ENCODE measurements at places on chromosomes 3 and 15.

DNA sequence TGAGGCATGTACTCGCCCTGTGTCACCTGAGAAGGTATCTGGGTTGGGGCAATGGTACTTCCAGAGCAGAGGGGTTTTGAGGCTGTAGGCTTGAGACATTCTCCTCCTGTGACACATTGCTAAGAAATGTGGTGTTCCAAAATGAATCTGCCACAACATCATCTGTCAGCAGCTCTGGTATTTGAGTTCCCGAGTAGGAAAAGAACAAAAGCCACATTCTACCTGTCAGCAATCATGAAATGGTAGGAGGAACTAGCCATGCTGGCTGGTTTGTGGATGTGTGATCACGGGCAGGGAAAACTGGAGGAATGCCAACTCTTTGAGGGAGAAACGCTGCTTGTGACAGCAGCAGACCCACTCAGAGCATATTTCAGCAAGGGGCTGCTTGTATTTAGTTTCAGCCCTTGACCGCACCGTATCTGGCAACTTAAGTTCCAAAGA, 579.4 kb upstream of the TBL1XR1 start:
- no peak for DNase-seq

DNA sequence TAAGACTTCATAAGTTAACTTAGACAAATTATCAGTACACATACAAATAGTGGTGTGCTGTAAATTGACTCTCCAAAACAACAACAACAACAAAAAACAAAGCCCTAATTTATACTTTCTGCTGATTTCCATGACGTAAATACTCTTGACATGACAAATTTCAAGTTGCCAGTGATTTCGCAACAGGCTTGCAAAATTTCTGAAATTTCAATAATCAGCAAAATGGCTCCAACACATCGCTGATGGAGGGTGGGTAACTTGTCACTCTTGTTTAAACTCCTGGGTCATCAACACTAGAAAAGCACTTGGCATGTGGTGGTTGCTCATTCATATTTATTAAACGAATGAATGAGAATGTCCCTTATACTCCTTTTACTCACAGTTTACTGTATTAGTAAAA, 205.2 kb upstream of the SATB1 start:
- no peak for DNase-seq

DNA sequence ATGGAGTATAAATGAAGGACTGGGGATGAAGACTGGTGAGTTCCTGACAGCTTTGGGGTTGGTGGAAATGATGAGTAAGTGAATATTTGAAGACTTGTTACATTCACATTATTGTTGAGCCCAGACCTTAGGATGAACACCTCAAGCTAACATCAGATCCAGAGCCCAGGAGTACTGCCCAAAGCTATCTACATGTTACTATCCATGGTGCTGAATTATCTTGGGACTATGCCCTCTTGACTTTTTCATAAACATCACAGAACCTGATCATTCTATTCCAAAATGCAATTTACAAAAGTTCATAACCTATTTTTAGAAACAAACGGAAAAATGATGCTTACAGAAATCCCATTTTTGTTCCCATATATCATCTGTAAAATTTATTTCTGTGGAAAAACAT, 613.3 kb downstream of the TUSC7 start:
- no peak for DNase-seq

DNA sequence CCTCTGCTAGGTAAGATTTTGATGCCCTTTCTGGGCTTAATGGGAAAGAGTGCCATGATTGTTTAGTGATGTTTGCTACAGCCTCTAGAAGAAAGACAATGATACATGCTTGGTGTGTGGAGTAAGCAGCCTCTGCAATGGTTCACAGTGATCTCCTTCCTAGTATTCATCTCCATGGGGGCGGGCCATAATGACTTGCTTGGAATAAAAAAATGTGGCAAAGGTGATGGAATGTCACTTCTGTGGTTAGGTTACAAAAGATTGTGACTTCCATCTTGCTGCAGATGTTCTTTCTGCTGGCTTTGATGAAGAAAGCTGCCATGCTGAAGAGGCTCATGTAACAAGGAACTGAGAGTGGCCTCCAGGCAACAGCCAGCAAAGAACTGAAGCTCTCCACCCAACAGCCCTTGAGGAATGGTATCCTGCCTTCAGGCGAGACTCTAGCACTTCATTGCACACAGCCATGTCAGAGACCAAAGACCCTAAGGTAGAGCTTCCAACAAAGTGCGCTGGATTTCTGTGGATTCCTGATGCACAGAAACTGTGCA, 139.1 kb upstream of the LRIG1 start:
- no peak for DNase-seq

DNA sequence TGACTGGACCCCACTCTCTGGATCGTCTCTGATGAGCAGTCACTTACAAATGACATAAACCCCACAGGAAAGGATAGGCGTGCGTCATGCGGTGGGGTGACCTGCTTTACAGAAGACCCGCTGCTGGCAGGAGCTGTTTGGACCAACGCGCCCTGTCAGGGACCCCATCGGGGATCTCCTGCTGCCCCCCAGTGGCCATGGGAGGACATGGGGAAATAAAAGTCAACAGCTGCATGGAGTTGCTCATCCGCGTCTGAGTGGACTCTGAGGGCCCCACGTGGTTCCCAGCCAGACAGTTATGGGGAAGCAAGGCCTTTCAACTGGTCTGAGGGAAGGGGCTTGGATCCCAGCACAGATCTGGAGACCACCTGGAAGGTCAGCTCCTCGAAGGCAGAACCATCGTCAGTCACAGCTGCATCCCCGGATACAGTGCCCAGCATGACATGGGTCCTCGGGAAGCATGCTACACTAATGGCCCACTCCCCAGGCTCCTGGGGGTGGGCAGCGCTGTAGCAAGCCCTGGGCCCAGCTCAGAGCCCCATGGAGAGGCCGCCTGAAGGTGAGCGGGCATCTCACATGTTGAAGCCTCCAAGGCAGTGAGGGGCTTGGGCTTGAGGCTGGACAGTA, 32.1 kb downstream of the PTH1R start:
- peak; percentile 63 for DNase-seq
